CD4-positive, alpha-beta T cell treated with Interleukin-15 for 4 hours (primary cell): ENCODE measurements at places on chromosomes 3 and 15.
A peak's percentile ranks its signal among the peaks of the same experiment; 100 is the strongest.

DNA sequence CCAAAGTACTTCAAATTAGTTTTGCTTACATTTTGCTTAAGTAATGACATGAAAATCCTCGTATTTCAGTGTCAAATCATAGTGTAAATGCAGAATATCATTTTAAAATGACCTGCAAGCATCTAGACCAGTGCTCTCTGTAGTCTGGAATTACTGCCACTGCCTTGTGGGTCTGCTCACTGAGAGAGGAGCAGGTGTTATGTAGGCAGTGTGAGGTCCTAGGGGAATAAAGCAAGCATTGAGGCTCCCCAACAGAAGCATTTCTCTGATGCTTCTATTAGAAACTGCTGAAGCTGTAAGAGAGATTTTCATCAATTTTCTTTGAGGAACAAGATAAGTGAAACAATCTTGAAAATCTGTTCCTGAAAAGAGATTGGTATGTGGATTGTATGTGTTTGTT lies 253.2 kb downstream of the BBX start:
- DNase-seq: no peak

- DNase-seq: no peak
Observed at GRCh38 chr15:83927704-83928391, 273.9 kb downstream of the ADAMTSL3 start.

DNA sequence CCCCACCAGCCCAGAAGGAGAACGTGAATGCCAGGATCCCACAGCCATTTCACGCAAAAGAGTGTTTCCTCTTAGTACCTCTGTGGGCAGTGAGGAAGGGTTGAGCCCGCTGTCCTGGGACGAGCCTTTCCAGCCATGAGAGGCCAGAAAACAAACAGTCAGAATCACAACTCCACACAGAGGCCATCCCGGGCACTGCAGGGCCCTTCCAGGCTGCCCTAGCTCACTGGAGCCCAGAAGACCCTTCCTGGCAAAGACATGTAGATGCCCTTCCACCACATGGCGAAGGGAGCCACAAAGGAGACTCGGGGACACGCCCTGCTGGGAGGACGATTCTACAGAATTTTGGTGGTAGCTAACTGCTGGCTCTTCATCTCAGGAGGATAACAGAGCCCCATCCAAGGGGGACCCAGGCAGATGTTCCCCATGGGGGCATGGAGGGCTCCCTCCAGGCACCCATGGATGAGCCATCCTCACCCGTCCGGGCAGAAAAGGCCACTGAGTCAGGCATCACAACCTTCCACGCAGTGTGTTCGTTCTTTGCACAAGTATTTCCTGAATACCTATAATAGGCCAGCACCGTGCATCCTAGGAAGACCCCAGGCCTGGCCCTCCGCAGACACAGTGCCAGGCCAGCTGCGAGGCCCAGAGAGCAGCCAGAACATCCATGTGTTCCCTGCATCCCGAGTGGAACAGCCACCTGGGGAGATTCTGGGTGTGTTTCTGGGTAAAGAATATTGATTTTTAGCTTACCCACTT lies 47.2 kb downstream of the SLC12A8 start:
- no peak for DNase-seq

- DNase-seq: no peak
Observed at GRCh38 chr15:77358545-77359240, 61.2 kb downstream of the PEAK1 start.

GRCh38 chr15:73065114-73065513 lies 12.9 kb downstream of the NEO1 start:
- DNase-seq: no peak

- no peak for DNase-seq
Observed at GRCh38 chr15:90862964-90863778, 5.2 kb upstream of the FURIN start.

- no peak for DNase-seq
Observed at GRCh38 chr15:42474827-42475226, 16.1 kb downstream of the ZNF106 start.

GRCh38 chr3:125119752-125120378 lies 64.1 kb upstream of the HEG1 start:
- DNase-seq: peak; percentile 23

DNA sequence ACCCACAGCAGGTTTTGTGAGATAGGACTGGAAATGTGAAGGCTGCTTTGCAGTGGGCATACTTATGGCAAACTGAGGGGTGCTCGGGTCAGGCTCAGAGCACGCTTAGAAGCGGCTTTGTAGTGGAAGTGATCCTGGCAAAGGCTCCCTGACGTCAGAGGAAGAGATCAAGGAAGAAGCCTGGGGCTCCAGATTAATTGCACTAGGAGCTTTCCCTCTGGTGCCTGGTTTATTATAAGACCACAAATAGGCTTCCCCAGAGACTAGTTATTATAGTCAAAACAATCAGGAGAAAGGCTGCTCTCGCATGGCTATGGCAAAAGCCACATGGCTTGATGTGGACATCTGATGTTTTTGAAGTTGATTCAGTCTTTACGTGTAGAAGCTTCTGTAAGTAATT lies 515.1 kb downstream of the GABRG3 start:
- DNase-seq: no peak
